Right lung (tissue), 10 donors: ENCODE measurements at places on chromosomes 6 and 20.

DNA sequence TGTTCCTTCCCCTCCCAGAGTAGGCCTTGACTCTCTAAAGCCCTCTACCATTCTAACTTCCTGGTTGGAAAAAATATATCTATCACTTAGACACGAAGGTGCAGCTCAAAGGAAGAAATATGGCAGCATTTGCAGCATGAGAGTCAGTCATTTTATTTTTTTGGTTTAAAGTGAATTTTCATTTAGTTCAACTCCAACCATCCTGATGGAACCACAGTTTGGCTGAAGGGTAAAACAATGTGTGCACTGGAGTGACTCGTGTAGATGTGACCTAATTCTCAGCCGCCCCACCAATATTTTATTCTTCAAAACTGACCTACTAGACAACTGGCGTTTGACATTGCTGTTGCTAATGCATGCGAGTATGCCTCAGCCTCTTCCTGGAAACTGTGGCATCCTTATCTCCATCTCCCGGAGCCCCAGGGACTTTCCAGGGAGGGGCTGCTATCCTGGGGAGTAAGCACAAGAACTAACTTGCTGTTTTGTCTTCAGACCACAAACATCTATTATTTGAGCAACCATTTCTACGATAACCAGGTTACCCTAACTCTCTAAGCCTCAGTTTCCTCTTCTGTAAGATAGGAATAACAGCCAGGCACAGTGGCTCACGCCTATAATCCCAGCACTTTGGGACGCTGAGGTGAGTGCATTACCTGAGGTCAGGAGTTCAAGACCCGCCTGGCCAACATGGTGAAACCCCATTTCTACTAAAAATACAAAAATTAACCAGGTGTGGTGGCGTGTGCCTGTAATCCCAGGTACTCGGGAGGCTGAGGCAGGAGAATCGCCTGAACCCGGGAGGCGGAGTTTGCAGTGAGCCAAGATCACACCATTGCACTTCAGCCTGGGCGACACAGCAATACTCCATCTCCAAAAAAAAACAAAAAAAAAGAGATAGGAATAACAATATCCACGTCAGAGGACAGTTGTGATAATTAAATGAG is 148.7 kb upstream of the JARID2 start:
- DNase-seq: no peak

DNA sequence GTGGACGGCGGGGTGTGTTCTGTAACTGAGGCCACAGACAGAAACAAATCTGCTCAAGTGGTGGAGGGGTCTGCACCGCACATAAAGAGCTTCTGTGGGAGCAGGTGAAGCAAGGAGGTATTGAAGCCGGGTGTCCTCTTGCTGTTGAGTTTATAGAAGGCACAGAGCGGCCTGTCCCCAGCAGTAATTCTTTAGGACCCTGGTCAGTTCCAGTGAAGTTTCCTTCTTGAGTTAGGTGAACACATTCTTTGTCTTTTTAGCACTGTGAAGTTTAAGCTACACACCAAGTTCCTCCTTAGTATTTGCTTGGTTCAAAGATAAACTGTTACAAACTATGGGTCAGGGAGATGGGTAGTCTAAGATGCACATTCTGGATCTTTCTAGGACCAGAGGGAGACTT is 6.1 kb downstream of the PRDM1 start:
- no peak for DNase-seq

DNA sequence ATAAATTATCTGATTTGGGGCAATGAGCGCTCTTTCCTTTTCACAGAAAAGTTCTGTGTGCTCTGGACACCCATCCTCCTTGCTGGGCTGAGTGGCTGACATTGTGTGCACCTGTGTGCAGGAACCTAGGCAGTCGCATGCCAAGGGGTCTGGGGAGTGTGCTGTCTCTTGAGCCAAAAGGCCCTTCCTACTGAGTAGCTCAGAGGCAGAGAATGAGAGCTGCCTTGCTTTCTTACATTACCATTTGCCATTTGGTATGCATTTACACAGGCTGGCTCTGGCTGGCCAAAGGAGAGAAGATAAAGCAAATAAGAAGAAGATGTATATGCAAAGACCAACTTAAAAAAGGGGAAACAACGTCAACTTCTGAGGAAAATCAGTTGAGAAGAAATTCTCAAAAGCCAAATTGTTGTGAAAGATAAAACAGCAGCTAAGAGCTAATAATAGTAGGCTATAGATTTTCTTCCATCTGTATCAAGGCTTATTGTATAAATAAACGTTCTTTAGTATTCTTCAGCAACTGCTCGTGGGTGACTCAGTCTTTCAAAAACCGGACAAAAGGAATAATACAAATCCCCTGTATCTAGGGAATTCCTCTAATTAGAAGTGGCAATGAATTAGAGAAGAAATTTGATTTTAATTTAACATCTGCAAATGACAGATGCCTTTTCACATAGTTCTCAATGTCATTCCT is 121.9 kb downstream of the INSM1 start:
- DNase-seq: no peak

DNA sequence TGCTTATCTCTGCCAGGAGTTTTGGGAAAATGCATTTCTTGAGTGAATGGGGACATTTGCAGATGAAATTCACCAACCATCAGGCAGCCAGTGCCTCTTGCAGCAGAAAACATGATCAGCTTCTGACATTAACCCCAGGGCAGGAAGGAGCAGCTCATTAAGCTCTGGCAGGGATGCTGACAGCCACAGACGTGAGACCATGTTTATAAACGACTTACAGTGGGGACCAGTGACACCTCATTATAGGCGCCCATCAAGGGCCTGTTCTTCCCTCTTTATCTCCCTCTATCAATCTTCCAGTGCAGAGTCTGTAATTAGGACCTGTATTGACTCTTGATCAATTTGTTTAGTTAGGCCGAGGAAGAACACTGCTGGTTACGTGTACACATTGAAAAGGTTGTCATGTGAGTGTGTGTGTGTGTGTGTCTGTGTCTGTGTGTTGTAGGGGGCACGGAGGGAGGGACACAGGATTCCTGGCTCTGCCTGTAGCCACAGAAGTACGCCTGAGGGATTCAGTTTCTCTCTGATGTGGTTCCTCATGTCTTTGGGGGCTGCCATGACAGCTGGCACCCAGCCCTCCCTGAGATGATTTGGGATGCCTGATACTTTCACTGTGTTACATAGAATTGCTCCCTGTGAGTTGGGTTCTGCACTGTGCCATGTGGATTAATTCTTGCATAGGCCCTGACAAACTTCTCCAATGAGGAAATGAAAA is 428.4 kb upstream of the CHD6 start:
- DNase-seq: no peak

- DNase-seq: no peak
These were observed 577.5 kb downstream of the PTPRT start for GRCh38 chr20:42611889-42612837.

DNA sequence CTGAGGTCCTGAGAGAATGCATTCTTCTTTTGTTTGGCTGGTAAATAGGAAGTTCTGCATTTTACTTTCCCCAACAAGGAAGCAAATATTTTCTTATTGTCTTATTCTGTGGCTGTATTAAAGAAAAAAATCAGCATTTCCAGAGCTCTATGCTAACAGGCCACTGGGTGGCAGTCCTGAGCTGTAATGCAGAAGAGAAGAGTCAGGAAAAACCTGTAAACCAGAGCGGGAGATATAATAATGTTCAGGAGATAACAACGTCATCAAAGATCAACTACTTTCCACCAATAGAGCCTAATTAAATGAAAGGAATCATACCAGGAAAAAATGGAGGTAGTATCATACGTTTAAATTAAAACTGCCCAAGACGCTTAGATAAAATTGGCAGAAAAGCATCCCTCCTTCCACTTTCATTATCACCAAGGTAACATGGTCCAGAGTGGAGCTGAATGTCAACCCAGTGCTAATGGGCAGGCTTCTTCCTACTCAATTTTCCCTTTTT is 55.6 kb upstream of the CARMIL1 start:
- peak; percentile 61 for DNase-seq

- DNase-seq: no peak
These were observed 934.4 kb downstream of the HACE1 start for GRCh38 chr6:103925317-103925716.

DNA sequence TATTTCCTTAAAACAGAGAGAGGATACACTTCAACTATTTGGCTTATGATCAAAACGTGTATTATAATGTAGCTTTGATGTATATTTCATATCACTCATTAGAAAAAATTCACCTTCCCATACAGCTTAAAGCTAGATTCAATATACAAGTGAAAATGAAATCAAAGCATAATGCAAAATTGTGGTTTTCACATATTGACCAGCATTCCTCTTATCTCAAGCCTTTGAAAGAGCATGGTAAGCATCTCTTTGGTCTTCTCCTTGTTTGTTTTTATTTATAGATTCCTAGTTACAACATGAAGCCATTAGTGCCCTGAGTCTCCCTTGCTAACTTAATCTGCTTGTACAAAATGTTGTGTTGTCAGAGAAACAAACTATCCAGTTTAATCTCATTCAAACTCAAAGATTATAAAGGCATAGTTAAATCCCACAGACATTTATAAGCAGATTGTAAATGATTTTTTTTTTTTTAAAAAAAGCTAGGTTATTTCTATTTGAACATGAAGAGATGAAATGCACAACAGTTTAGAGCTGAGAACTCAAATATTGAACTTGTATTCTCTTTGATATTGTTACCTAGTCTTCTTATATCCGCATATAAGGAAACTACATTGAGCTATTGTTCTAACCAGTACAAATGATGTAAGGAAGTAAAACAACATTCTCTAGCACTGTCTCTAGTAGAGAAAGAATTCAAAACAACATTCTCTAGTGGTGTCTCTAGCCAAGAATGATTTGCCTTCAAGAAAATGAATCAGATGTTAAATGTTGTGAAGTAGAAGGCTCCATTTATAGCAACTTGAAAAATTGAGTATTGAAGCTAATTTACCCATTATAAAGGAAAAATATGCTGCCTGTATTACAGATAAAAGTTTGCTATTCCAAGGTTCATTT is 31.2 kb upstream of the SMIM28 start:
- DNase-seq: no peak

GRCh38 chr6:13446381-13446780 is 41.0 kb downstream of the GFOD1 start:
- DNase-seq: no peak

- DNase-seq: peak; percentile 48
These were observed 44.2 kb upstream of the SLC9A8 start for GRCh38 chr20:49768204-49769047.

GRCh38 chr6:108575905-108576494 is 15.3 kb downstream of the FOXO3 start:
- no peak for DNase-seq

DNA sequence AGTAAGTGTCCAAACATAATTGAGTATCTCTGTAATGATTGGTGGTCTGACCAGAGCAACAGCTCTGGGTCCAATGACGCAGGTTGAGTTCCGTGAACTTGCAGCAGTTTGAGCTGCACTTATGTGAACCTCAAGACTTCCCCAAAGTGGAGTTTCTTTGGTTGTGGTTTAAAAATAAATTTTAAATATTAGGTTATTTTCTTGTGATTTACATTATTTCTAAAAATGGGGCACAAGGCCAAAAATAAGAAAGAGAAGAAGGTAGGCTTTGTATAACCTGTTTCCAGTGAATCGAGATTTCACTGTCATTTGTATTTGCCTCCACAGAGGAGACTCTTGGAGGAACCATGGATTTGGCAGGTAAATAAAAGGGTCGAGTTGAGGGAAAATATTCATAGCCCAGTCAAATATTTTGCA is 166.4 kb upstream of the ZNF217 start:
- DNase-seq: no peak

DNA sequence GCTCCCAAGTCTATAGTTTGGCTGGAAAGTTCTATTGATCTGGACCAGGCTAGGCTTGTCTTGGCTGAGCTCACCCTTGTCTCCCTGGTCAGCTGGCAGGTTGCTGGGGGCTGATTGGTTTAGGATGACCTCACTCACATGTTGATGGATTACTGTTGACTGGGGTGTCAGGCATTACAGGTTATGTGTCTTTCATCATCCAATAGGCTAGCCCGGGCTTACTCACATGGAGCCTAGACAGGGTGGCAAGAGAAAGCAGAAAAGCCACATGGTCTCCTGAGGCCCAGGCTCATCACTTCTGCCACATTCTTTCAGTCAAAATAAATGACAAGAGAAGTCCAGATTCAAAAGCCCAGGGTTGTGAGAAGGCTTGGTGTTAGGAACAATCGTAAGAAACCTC is 103.5 kb downstream of the BFSP1 start:
- DNase-seq: no peak

DNA sequence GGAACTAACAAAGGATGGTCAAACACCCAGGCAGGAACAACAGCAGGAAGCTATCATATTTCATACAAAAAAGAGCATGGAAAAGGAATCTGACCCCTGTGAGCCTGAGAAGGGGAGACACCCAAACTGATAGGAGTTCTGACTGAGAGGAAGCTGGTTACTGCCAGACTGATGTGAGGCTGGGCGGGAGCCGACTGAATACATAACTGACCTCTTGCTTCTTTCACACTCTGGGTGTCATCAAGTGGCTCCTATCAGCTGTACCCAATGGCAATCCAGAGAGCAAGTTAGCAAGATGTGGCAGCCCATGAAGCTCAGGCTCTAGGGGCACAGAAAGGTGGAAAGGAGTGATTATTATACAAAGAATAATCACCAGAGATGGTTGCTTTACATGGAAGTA is 795.1 kb upstream of the HS3ST5 start:
- no peak for DNase-seq

DNA sequence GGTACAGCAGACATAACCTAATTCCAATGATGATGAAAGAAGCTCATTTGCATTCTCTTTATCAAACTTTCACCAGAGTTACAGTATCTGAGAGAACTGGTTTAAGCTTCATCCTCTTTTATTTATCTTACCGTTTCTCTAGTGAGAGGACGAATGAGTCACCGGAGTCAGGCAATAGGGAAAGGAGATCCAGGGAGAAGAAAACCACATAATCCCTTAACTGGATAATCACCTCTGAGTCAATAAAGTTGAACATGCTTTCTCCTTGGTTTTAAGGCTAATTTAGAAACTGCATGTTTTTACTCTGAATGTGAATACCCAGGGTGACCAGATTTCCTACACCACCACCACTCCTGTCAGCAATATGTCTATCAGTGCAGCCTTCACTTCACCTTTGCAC is 313.7 kb upstream of the TBX18 start:
- DNase-seq: no peak

DNA sequence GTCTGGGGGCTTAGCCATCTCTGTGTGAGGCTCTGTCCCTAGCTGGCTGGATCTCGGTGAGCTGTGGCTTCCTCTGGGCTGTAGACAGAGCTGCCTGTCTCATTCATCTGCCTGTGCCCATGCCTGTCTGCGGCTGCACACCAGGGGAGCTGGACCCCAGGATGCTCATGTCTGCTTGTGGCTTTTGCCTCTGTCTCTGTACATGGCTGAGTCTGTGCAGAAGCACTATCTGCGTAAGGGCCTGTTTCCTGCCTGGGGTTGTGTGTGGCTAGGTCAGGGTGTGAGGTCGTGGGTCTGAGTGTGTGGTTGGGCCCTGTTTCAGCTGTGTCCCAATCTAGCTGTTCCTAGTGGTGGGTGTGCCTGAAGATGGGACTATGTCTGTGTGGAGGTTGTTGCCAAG is 68.2 kb downstream of the CDH22 start:
- no peak for DNase-seq

- DNase-seq: no peak
These were observed 60.0 kb downstream of the GINS1 start for GRCh38 chr20:25467441-25467840.

DNA sequence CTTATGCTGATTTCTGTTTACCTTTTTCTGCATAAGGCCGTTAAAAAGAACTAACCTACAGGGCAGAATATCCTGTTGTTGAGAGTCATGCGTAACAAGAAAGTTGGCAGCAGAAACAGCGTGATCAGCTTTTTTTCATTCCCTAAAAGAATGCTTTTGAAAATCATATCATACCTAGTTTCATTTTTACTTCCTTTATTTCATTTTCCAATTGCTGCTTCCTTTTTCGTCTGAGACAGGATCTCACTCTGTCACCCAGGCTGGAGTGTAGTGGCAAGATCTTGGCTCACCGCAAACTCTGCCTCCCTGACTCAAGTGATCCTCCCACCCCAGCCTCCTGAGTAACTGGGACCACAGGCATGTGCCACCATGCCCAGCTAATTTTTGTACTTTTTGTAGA is 4.1 kb downstream of the CALHM6 start:
- no peak for DNase-seq
